Activated B cell treated with CpG ODN at 0.5 μM for 24 hours (primary cell): ENCODE measurements at places on chromosomes 6 and 20. TPM values are rescaled to one million over a fixed set of nuclear protein-coding genes. Genes with fewer than 3 reads are reported as not detected.

The WFDC10B gene
- total RNA-seq, result not detected in 2 replicates

The RPRD1B gene
- total RNA-seq, result 38.4 and 40.8 TPM in 2 replicates

The CST5 gene
- total RNA-seq, result not detected in 2 replicates

The SLC22A2 gene
- total RNA-seq, result not detected in 2 replicates

The SCUBE3 gene
- not detected in 2 replicates for total RNA-seq

The LTA gene
- 60.4 and 66.0 TPM in 2 replicates for total RNA-seq

- peak overlapping the region; percentile 52 for H3K4me3 ChIP-seq
- no peaks in the 10 kb centered on the region for H3K27me3 ChIP-seq
- H3K36me3 ChIP-seq, result peaks cover 29% of the 10 kb centered on the region
Measured at GRCh38 chr6:53240139-53240538, 91.5 kb upstream of the GCM1 start.

- no peaks in the 10 kb centered on the region for H3K27me3 ChIP-seq
- peaks cover 12% of the 10 kb centered on the region for H3K4me1 ChIP-seq
- DNase-seq, result no peak
- peaks cover 15% of the 10 kb centered on the region for H3K36me3 ChIP-seq
- H3K27ac ChIP-seq, result no peak overlapping the region
- H3K4me3 ChIP-seq, result no peak overlapping the region
Measured at GRCh38 chr6:151443454-151443853, 8.5 kb downstream of the RMND1 start.

- H3K4me3 ChIP-seq, result peak overlapping the region; percentile 93
- peak overlapping the region; percentile 100 for H3K27ac ChIP-seq
- peak; percentile 87 for DNase-seq
- H3K36me3 ChIP-seq, result peaks cover 22% of the 10 kb centered on the region
- no peaks in the 10 kb centered on the region for H3K27me3 ChIP-seq
Measured at GRCh38 chr20:2102585-2103460, 1.2 kb downstream of the STK35 start.

- no peaks in the 10 kb centered on the region for H3K36me3 ChIP-seq
- no peak within 1 kb of the TSS for H3K27ac ChIP-seq
- peaks cover 8% of the 10 kb centered on the region for H3K4me1 ChIP-seq
- peak within 1 kb of the TSS; percentile 4 for H3K4me3 ChIP-seq
Measured at GRCh38 chr20:610130-611046, at the start of gene TCF15. Gene TCF15, minus strand, starts transcription at chr20:610309. Its CDS starts 72 bp downstream, at chr20:610237.

- no peak overlapping the region for H3K4me3 ChIP-seq
- no peaks in the 10 kb centered on the region for H3K4me1 ChIP-seq
- H3K27ac ChIP-seq, result no peak overlapping the region
- no peaks in the 10 kb centered on the region for H3K36me3 ChIP-seq
- no peak for DNase-seq
Measured at GRCh38 chr20:17066902-17067301, 159.9 kb upstream of the PCSK2 start.

DNA sequence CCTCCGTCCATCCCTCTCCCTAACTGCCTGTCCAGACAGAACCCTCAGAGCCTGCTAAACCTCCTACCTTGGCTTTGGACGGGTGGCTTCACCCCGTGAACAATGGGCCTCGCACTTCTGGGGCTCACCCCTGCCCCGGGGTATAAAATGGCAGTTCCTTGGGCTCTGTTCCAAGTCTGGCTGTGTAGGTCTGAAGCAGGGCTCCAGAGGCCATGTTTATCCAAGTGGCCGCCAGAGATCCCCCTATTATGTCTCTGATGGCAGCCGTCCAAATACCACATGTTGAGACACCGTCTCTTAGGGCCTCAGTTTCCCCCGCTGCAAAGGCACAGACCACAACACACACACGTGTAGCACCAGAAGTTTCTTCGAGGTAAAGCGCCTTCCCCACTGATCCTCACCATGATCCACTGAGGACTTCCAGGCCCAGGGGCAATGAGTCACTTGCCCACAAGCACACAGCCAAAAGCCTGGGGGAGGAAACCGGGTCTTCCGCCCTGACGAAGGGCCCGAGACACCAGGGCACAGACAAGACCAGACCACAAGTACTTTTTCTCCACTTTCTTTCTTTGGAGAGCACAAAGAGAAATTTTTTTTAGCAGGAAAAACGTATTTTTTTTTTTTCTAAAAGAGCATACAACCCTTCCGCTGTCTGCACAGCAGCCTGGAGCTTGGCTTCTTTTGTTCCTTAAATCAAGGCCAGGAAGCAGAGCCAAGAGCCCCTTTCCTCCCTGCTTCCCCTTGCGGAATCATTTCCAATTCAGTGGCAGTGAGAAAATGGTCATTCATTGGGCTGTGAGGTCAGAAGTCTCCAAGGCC is 11.8 kb downstream of the CPNE5 start:
- H3K4me3 ChIP-seq, result no peak overlapping the region
- DNase-seq, result no peak
- peaks cover 7% of the 10 kb centered on the region for H3K4me1 ChIP-seq
- H3K27me3 ChIP-seq, result peaks cover 28% of the 10 kb centered on the region

GRCh38 chr6:3139090-3139903 is 18.0 kb downstream of the TUBB2A start:
- H3K4me3 ChIP-seq, result no peak overlapping the region
- peaks cover 12% of the 10 kb centered on the region for H3K4me1 ChIP-seq
- DNase-seq, result no peak

GRCh38 chr20:46631212-46631869 is 19.9 kb downstream of the SLC13A3 start:
- no peak for DNase-seq
- no peaks in the 10 kb centered on the region for H3K36me3 ChIP-seq
- no peaks in the 10 kb centered on the region for H3K4me1 ChIP-seq
- H3K27me3 ChIP-seq, result peaks cover 48% of the 10 kb centered on the region

GRCh38 chr6:89542081-89542857 is 96.3 kb downstream of the LYRM2 start:
- no peaks in the 10 kb centered on the region for H3K36me3 ChIP-seq
- H3K27ac ChIP-seq, result no peak overlapping the region
- DNase-seq, result no peak
- H3K4me3 ChIP-seq, result no peak overlapping the region
- H3K27me3 ChIP-seq, result peaks cover 9% of the 10 kb centered on the region

DNA sequence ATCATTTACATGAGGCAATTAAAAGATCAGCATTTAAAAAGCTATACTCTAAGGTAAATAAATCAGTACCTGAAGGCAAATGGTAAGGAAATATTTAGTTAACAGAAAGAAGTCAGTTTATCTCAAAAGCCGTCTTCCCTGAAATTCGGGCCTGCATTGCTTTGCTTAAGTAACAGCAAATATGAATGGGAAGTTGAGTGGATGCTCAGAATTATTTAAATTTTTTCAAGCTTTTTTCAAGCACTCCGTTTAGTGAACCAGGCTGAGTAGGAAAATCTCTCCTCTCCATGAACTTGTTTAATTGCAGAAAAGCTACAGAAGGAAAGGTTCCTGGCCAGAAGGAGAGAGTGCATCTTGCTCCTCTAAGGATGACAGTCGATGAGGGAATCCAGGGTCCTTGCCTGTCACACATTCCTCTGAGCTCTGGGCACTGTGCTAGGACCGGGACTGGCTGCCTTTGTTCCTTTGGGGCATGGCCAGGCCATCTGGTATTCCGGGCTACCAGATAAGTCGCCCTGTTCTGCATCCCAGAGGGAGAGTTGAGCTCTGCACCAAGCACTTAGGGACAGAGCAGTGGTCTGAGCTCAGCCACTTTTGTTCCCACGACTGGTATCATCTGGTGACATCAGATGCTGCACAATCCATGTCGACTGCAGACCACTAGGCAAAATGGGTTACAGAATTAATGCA is 77.6 kb downstream of the RIN2 start:
- peaks cover 12% of the 10 kb centered on the region for H3K27me3 ChIP-seq
- H3K27ac ChIP-seq, result no peak overlapping the region
- H3K4me1 ChIP-seq, result peaks cover 9% of the 10 kb centered on the region

GRCh38 chr20:58481481-58482021 is 33.6 kb downstream of the APCDD1L start:
- H3K4me1 ChIP-seq, result no peaks in the 10 kb centered on the region
- H3K36me3 ChIP-seq, result peaks cover 5% of the 10 kb centered on the region
- no peak overlapping the region for H3K27ac ChIP-seq
- H3K4me3 ChIP-seq, result no peak overlapping the region
- no peak for DNase-seq

- peak overlapping the region; percentile 89 for H3K27ac ChIP-seq
- H3K4me3 ChIP-seq, result peak overlapping the region; percentile 90
- H3K36me3 ChIP-seq, result peaks cover 36% of the 10 kb centered on the region
- no peaks in the 10 kb centered on the region for H3K27me3 ChIP-seq
- peak; percentile 33 for DNase-seq
Measured at GRCh38 chr6:138404666-138405337, 779 bp downstream of the HEBP2 start.

DNA sequence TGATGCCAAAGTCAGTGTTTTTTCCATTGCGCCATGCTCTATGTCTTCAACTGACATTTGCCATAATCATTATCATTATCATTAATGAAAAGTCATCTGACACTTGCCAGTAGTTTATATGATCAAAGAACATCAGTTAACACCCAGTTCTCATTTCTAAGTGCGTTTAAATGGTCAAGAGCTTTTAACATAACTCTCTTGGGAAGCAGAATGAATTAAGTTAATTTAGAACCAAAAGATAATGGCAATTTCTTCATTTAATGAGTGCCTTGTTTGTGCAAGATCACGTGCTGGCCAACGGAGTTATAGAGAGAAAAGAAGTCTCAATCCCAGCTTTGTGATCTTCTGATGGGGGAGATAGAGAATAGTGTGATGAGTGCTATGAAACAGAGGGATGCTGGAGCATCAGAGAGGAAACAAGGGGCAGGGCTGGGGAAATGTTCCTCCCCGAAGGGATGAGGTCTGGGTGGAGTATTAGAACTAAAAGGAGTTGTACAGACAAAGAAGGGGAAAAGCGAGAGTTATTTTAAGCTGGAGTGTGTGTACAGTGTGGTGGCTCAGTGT is 20.3 kb downstream of the ANKS1A start:
- no peaks in the 10 kb centered on the region for H3K27me3 ChIP-seq
- H3K27ac ChIP-seq, result no peak overlapping the region
- no peak for DNase-seq
- H3K4me1 ChIP-seq, result peaks cover 19% of the 10 kb centered on the region
- no peaks in the 10 kb centered on the region for H3K36me3 ChIP-seq
- H3K4me3 ChIP-seq, result no peak overlapping the region
